ENCODE measurements at places on chromosomes 2 and 18.

DNA sequence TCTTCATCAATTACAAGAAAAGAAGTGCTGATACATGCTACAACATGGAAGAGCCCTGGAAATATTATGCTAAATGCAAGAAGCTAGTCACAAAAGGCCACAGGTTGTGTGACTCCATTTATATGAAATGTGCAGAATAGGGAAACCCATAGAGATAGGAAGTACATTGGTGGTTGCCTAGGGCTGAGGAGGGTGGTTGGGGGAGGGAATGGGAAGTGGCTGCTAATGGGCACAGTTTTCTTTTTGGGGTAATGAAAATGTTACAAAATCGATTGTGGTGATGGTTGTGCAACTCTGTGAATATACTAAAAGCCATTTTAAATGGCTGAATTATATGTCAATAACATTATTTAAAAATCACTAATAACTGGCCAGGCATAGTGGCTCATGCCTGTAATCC, 24.3 kb upstream of the RESP18 start:
- no peak for DNase-seq

- no peak for DNase-seq
Observed at GRCh38 chr2:179751163-179751809, 110.1 kb downstream of the ZNF385B start.

DNA sequence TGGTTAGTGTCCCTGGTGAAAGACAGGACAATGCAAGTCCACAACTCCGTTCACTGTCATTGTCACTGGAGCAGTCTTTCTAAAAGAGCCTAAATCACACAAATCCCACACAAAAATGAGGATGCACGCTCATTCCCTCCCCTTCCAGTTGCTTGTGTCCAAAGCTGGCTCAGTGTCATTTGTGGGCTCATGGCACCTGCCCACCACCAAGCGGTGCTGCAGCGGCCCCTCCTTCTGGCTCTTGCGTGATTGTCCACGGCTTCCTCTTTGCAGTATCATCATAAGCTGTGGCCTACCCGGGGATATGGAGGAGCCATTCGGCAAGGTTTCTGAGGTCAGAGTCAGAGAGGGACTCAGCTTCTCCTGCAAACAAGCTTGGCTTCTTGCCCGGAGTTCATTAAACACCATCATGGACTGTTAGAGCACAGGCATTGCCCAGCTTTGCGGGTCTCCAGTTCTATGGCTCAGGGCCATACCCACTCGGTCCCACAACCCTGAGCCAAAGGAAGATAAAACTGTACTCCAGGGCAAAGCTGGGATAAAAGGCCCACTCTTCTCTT, 179.4 kb upstream of the AGAP1 start:
- no peak for DNase-seq

GRCh38 chr2:55038428-55038827, 11.8 kb downstream of the RTN4 start:
- no peak for DNase-seq

- no peak for DNase-seq
Observed at GRCh38 chr18:8106603-8107002, 502.6 kb upstream of the RAB12 start.

DNA sequence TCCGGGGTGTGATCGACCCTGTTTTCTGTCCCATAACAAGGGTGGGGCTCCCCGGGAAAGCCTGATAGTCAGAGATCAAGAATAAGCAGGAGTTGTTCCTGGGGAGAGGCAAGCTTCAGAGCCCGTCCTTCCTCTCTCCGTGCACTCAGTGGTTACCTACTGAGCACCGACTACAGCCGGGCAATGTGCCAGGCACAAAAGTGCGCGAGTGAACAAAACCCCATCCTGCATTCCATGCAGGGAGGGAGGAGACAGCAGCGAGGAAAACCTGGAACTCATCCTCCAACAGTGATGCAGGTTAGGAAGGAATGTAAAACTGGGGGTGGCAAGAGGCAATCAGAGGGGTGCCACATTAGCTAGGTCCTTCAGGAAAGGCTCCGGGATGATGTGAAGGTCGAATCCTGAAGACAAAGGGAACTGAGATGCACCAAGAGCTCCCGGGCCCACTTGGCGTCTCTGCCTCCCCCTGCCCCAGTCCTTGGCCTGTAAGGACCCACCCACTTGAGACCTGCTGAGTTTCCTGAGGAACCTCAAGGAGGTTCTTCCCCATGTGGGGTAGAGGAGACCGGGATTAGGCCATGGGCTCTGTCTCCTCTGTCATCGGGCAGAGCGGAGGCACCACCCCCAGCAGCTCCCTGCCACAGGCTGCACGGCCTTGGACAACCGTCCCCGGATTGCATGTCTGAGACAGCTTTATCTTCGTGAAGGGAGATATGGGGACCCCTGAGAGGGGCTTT, 198.2 kb downstream of the NDUFA10 start:
- no peak for DNase-seq

GRCh38 chr2:163155279-163155883, 316.8 kb upstream of the KCNH7 start:
- DNase-seq: no peak

All from central memory CD4-positive, alpha-beta T cell (primary cell).